ENCODE measurements at places on chromosomes 2 and 18.
A peak's percentile ranks its signal among the peaks of the same experiment; 100 is the strongest.

DNA sequence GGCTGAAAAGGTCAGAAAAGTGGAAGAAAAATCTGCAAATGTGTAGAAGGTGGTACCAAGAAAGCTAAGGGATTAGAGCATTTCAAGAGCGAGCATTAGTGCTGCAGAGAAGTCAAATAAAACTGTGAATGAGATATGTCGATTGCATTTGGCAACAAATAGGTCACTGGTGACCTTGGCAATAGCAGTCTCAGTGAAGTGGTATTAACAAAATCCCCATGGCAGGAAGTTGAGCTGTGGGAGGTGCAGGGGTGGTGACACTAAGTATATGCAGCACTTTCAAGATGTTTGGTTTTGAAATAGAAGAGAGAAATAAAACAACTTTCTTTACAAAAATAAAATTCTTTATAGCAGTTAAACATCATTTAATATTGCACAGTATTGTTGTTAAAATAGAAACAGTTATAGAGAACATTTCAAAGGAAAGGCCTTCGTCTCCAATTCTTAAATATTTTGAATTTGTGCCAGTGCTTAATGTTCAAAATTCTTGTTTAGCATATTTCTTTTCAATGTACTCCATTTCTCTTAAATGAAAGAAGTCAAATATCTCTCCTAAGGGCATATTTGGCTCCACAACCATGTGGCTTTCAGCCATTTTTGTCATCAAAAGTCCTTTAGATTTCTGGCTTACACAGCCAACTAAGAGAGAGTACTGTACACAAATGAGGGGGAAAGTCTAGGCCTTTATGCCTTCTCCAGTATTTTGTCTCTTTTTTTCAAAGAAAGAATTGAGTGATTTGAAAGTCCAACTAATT is 443.0 kb upstream of the MMADHC start:
- DNase-seq, result no peak

DNA sequence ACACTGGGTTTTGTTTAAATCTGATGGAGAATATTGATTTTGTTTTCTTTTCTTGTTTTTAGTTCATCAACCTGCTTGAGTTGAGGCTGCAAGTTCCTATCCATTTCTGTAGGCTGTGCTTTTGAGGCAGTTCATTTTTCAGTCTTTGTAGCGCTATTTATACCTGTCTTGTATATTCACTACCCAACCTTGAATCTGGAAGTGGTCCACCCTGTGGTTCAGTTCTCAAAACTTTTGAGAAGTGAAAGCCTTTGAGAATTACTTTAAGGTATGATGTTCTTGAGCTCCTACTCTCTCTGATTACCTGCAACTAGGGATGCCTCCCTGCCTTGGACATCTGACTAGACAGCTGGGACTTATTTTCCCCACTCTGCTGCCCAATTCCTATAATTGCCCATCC is 53.5 kb upstream of the KCNE4 start:
- DNase-seq, result no peak

DNA sequence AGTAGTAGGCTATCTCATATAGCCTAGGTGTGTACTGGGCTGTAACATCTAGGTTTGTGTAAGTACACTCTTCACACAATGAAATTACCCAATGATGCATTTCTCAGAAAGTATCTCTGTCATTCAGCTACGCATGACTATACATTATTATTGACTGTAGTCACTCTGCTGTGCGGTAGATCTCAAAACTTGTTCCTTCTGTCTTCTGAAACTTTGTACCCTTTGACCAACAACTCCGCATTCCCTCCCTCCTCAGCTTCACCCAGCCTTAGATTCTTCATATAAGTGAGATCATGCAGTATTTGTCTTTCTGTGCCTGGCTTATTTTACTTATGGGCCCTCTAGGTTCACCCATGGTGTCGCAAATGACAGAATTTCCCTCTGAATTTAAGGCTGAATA is 49.0 kb downstream of the TAF1B start:
- DNase-seq, result no peak

GRCh38 chr18:74083557-74083952 is 64.1 kb downstream of the FBXO15 start:
- DNase-seq, result no peak

DNA sequence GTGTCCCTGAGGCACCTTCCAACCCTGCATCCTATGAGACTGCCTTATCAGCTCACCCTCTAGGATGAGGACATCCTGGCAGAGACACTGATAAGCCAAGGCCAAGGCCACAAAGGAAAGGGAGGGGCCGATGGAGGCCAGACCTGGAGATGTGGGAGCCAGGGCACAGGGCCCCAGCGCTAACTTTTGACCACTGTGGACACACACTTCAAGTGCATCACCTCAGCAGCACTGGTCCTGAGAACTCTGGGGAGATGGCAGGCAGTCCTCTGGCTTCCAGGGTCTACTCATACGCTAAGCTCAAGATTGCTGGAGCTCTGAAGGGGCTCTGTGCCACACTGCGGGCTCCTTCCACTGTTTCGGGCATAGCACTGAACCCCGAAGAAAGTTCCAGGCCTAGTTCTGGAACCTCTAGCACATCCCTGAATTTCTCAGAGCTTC is 100.2 kb upstream of the ID2 start:
- no peak for DNase-seq

DNA sequence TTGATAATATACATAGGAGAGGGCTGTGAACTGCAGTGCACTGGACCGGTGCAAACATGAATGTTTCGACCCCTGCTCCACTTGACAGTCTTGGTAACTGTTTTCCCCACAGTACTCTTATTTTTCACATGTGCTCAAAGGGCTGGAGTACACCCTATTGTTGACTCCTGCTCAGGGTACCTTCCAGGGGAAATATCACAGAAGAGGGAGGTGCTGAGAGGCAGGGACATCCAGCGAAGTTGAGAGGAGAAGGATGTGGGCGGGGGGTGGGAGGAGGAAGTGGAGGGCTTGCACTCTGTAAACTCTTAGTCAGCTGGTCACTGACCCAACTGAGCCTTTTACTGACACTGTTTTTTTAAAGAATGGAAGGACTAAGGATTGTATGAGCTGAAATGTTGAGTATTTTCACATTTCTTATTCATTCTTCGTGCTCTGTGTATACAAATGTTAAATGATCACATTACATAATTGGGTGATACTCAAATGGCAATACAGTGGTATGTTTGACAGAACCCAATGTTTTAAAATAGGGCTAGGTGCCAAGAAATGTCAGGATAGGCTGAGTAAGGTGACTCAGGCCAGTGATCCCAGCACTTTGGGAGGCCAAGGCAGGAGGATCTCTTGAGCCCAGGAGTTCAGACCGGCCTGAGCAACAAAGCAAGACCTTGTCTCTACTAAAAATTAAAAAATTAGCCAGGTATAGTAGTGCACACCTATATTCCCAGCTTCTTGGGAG is 10.0 kb downstream of the INPP4A start:
- DNase-seq, result no peak

DNA sequence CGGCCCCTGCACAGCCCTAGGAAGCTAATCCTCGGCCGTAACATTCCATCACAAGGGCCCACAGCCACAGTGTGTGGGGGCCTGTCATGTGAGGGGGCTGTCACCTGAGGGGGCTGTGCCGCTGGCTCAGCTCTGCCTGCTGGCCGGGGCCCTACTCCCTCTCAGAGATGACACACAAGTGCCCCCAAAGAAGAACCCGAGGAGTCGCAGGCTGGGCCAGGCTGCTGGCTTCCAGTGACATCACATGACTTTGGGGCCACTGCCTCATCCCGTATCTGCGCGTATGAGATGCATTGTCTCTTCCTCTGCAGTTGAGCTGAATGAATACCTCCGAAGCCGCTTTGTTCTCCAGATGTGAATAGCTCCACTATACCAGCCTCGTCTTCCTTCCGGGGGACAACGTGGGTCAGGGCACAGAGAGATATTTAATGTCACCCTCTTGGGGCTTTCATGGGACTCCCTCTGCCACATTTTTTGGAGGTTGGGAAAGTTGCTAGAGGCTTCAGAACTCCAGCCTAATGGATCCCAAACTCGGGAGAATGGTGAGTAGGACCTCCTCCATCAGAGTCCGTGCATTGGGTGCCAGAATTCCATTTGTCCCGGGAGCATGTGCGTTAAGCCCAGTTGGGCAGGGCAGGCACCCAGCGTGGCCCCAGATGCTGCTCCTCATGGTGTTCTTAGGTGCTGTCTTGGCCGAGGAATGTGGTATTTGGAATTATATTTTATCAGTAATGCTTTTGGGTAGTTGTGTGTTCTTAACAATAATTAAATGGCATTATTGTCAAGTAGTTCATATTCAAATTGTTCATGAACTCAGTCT is at the start of gene CNDP1:
Gene CNDP1 (plus strand): TSS at position 351 of the 820 bp plus-strand sequence. CDS start 168 bp downstream, at position 519.
- no peak for DNase-seq

GRCh38 chr2:152920846-152921245 is 202.4 kb downstream of the ARL6IP6 start:
- no peak for DNase-seq

- no peak for DNase-seq
These were observed 21.0 kb upstream of the RRM2 start for GRCh38 chr2:10101491-10101890.

GRCh38 chr2:73291093-73291460 is 2.3 kb downstream of the EGR4 start:
- DNase-seq, result peak; percentile 57

DNA sequence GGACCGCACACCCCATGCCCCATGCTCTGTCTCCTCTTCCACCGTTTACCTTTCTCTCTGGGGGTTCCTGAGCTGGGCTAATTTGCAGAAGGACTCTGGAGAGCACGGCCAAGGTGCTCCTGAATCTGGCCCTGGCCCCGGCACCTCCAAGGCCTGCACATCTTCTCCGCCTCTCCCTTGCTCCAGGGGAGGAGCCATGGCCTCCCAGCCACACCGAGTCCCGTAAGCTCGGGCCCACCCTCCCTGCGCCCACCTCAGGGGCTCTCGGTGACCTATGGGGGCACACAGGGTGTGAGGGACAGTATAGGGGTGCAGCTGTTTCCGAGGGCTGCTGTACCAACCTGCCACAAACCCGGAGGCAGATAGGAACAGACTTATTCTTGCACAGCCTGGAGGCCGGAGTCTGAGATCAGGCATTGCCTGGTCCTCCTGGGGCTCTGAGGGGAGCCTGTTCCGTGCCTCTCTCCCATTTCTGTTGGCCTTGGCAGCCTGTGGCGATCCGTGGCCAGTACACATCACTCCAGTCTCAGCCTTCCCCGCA is 127.3 kb upstream of the GPC1 start:
- DNase-seq, result no peak
